ENCODE measurements at places on chromosomes 2 and 18. TPM values are rescaled to one million over a fixed set of nuclear protein-coding genes. Genes with fewer than 3 reads are reported as not detected.

GRCh38 chr2:9753665-9754531, 89.4 kb upstream of the TAF1B start:
- H3K4me1 ChIP-seq = peaks cover 8% of the 10 kb centered on the region
- no peaks in the 10 kb centered on the region for H3K27me3 ChIP-seq
- no peak overlapping the region for H3K27ac ChIP-seq
- H3K4me3 ChIP-seq = no peak overlapping the region

DNA sequence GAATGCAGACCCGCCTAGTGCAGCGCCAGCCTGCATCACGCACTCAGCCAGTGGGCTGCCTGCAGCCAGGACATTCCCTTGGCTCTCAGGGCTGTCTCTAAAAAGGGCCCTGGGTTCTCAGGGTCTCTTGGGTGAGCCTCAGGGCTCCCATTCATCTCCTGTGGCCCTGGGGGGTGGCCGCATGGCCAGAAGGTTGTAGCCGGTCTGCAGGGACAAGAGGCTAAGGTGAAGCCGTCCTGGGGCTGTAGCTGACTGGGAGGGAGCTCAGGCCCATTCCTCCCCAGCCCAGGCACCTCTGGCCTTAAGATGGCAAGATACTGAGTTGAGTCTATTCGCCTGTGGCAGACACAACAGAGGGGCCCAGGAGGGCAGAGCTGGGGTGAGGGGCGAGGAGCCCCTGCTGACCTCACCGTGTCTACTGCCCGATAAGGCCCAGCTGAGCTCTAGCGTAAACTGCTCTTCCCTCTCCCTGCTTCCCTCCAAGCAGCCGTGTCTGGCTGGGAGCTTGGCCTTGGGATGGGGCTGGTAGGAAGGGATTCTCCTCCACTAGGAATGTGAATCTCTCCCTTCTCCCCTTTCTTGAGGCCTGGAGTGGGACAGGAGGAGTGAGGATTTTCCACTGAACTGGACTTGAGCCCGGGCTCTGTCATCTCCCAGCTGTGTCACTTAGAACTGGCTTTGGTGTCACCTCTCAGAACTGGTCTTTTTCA, 37.9 kb downstream of the INHBB start:
- no peak overlapping the region for H3K27ac ChIP-seq
- no peaks in the 10 kb centered on the region for H3K36me3 ChIP-seq
- H3K4me3 ChIP-seq = no peak overlapping the region
- no peak for DNase-seq

SETBP1 gene
- 18.7 TPM for total RNA-seq

- no peaks in the 10 kb centered on the region for H3K36me3 ChIP-seq
- no peak overlapping the region for H3K27ac ChIP-seq
- DNase-seq = no peak
- no peaks in the 10 kb centered on the region for H3K27me3 ChIP-seq
- no peak overlapping the region for H3K4me3 ChIP-seq
These were observed 546.3 kb upstream of the NETO1 start for GRCh38 chr18:73414069-73414468.

GRCh38 chr2:2793925-2794560, 463.0 kb upstream of the MYT1L start:
- no peak overlapping the region for H3K4me3 ChIP-seq
- no peak overlapping the region for H3K27ac ChIP-seq
- H3K4me1 ChIP-seq = no peaks in the 10 kb centered on the region
- no peaks in the 10 kb centered on the region for H3K36me3 ChIP-seq
- no peak for DNase-seq

DNA sequence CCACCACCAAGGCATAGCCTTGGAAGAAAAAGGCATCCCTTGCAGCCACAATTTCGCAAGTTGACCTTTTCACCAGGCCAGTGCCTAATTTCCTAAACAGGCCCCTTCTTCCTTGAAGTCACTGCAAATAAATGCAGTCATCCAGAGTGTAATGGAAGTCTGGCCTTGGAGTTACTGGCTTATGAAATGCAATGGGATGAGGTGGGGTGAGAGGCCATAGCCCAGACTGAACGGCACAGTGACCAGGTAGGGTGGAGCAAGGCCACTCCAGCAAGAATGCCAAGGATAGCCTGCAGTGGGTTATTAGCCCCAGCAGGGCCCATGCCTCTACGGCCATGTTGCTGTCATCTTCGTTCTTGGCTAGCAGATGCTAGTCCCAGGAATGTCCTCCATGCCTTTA, 68.4 kb downstream of the BCL11A start:
- no peak for DNase-seq
- no peak overlapping the region for H3K4me3 ChIP-seq
- H3K36me3 ChIP-seq = no peaks in the 10 kb centered on the region

DNA sequence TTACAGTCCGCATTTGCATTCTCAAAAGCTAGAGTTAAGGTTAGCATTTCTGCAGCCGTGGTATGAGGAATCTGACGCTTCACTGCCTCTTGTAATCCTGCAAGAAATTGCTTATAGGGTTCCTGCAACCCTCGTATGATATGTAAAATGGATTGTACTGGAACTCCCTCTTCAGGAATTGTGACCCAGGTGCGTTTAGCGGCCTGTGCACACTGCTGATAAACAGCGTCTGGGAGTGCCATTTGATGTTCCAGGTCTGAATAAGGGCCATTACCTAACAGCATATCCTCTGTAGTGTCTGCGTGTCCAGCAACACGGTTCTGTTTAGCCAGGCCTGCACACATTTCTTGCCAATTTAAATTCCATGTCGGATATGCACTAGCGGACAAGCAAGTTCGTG, 42.5 kb downstream of the CXCR4 start:
- no peak overlapping the region for H3K4me3 ChIP-seq
- no peaks in the 10 kb centered on the region for H3K27me3 ChIP-seq
- no peaks in the 10 kb centered on the region for H3K36me3 ChIP-seq
- no peaks in the 10 kb centered on the region for H3K4me1 ChIP-seq

C1GALT1C1L gene
- 0.55 TPM for total RNA-seq

DNA sequence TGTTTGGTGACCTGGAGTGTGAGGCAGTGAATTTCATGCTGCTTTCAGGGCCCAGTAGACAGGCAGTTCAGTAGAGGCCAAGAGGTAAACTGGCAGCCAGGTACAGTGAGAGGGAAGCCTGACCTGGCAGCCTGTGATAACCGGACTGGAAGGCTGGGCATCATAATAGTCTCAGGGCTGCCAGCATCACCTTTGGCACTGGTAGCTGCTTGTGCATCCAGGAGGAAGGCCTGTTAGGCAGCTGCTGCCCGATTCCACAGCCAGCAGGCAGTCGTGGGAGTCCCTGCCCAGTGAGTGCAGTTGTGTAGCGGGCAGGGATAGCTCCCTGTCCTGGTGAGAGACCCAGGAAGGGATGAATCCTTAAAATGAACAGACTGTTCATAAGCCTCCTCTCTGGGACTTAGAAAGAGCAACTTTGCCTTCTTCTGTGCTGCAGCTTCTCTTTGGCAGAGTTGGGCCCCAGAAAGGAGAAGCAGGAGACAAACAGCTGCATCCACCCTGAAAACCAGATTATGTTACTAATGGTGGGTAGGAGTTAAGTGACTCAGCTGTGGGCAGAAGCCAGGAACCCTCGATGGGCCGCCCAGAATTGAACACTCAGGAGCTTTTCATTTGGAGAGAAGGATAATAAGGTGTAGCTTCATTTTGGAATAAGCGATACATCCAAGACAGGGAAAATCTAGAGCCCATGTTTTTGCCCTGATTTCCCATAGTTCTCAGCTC, 8.1 kb upstream of the GPBAR1 start:
- no peak overlapping the region for H3K27ac ChIP-seq
- no peaks in the 10 kb centered on the region for H3K27me3 ChIP-seq
- no peaks in the 10 kb centered on the region for H3K4me1 ChIP-seq
- peaks cover 70% of the 10 kb centered on the region for H3K36me3 ChIP-seq
- H3K4me3 ChIP-seq = no peak overlapping the region

DNA sequence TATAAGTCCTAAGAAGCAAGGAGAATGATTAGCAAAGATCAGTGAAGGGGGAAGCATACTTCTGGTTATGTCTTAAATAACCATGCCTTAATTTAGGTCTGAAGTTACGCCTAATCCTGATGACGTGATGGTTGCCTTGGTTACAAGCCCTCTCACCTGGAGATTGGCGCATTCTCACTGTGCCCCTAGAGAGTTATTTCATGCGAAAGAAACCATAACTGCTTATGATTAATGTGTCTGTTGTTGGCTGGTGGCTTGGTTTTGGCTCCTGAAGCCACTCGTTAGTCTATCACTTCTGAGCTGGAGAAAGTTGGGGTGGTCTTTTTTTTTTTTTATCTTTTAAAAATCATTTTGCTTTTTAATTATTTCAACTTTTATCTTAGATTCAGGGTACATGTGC, 47.0 kb downstream of the TNFRSF11A start:
- no peak overlapping the region for H3K4me3 ChIP-seq
- H3K36me3 ChIP-seq = no peaks in the 10 kb centered on the region
- H3K27ac ChIP-seq = no peak overlapping the region
- no peaks in the 10 kb centered on the region for H3K4me1 ChIP-seq

- no peak overlapping the region for H3K4me3 ChIP-seq
- no peaks in the 10 kb centered on the region for H3K4me1 ChIP-seq
- no peak overlapping the region for H3K27ac ChIP-seq
These were observed 174.1 kb downstream of the NYAP2 start for GRCh38 chr2:225573603-225574002.

DNA sequence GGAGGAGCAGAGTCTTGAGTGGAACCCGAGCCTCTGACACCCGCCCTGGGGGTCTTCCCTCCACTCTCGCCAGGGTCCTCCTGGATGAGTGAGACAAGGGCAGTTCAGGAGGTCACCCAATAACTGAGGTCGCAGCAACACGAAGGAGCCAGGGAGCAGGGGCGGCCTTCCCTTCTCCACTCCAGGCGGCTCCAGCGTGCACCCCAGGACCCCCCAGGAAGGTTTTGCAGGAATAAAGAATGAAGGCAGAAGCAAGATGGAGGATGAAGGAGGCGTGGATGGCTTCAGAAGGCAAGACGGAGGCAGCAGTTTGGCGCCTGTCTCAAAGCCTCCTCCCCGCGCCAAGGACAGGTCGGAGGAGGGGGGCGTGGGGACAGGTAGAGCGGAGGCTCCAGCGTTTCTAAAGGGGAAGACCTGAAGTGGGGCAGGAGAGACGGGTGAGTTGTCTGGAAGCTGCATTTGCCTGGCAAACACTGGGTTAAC, 579 bp upstream of the ITM2C start:
- H3K36me3 ChIP-seq = no peaks in the 10 kb centered on the region
- no peaks in the 10 kb centered on the region for H3K27me3 ChIP-seq
- H3K27ac ChIP-seq = no peak overlapping the region
- H3K4me3 ChIP-seq = peak overlapping the region; percentile 80
- peaks cover 14% of the 10 kb centered on the region for H3K4me1 ChIP-seq
- no peak for DNase-seq

All from pancreas (tissue), 10 donors.